Cortex of kidney (tissue), 1 donor: ENCODE measurements at places on chromosomes 6 and 20.

DNA sequence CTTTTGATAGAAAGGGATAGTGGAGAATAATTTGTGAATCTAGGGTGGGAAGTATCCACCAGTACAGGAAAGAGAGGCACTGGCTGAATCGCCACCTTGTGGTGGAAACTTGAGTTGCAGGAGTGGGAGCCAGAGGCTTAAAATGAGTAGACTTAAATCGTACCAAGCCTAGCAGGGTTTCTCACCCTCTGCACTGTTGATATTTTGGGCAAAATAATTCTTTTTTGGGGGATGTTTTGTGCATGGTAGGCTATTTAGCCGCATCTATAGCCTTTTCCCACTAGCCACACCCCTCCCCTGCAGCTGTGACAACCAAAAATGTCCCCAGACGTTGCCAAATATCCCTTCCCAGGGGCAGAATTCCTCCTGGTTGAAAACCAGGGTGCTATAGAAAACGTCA, 119.1 kb downstream of the DHX35 start:
- no peak for DNase-seq

- DNase-seq, result no peak
Measured at GRCh38 chr6:345747-346385, 45.7 kb upstream of the IRF4 start.

- DNase-seq, result no peak
Measured at GRCh38 chr20:34531608-34532265, 15.5 kb downstream of the DYNLRB1 start.

DNA sequence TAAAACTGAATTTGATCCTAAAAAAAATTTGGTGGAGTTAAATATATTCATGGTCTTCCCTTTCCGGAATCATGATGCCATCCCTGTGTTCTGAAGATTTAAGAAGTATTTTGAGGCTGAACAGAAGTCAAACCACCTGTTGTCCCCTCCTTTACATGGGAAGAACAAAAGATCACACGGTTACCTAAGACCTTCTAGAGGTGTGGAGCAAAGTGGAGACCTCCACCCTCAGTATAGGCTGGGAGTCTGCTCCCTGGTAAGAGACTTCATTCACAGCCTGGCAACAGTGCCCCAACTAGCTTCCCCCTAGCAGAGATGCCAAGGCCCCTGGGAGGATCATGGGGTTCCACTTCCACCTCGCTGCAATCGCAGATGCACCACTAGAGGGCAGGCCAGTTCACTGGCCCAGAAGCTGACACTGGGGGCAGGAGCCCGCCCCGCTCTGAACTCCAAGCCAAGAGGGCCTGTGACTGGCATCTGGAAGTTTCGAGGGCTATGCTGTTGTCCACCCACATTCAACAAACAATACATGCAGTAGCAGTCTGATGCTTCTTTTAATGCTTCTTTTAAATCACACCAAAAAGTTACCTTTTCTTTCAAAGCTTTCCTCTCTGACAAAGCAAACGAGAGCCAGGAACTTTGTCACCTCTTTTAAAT, 19.5 kb upstream of the UBE2J1 start:
- no peak for DNase-seq

DNA sequence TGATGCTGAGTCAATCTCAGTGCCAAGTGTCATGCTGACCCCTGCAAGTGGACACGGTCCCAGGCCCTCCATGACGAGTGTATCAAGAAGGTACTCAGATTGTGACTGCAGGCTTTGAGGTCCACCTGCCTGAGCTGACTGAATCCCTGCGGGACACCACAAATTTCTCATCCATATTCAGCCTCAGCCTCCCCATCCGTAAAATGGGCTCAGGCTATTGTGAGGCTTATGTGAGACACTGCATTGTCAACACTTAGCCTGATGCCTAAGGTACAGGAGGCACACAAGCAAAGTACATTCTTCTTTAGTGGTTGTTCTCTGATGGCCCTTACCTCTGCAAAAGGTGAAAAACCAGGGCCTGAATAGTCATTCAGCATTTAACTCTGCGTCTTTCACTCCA, 70.4 kb upstream of the NFATC2 start:
- DNase-seq, result no peak

- DNase-seq, result no peak
Measured at GRCh38 chr6:53605543-53606235, 59.9 kb downstream of the KLHL31 start.

DNA sequence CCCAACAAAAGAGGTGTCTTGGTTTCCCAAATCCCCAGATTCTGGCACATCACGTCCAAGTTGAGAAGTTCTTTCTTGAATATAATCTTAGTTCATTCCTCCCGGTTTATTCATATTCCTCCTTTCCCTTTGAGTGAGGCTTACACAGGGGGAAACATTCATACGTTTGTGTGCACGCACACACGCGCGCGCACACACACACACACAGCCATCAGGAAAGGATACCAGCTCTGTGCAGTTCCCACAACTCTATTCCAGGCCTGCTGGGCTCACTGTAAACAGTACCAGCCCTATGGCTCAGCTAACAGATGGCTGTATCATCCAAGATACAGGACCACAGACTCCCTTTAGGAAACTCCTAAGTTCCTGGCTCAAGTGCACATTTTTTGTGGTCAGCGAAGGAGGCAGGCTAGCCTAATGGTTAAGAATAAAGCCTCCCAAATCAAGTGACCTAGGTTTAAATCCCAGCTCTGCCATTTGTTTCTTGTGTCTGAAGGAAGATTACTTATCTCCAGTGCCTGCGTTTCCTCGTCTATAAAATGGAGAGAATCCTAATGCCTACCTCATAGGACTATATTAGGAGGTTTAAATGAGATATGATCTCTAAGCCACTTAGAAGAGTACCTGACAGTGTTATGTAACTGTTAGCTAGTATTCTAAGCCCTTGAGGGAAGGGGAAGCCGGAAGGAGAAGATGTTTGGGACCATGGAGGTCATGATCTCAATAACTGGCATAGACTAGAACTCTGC, 3.7 kb upstream of the TAF8 start:
- DNase-seq, result no peak

DNA sequence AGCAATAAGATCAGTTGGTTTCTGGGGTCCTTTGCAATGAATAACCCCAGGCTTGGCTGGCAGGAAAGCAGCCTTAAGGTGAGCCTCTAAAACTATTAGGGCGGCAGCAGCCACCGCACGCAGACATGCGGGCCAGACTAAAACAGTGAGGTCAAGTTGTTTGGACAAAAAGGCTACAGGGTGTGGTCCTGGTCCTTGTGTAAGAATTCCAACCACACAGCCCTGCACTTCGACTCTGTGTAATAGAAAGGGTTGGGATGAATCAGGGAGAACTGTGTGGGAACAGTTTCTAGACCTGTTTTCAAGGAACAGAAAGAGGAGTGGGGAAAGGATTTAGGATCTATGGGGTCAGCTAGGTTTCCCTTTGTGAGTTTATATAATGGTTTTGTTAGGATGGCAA, 237.6 kb downstream of the SMOC2 start:
- no peak for DNase-seq

GRCh38 chr20:24782301-24782700, 166.8 kb upstream of the CST7 start:
- DNase-seq, result no peak

GRCh38 chr20:58240471-58240870, 12.0 kb upstream of the ANKRD60 start:
- DNase-seq, result no peak

DNA sequence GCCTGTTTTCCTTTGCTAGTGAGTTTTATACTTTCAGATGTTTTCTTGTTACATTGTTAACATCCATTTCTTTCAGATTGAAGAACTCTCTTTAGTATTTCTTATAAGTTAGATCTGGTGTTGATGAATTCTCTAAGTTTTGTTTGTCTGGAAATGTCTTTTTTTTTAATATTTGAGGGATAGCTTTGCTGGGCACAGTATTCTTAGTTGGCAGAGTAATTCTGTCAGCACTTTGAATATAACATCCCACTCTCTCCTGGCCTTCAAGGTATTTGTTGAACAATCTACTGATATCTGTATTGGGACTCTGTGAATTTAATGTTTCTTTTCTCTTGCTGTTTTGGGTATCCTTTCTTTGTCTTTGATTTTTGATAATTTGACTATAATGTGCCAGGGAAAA, 79.4 kb upstream of the UST start:
- DNase-seq, result no peak

- DNase-seq, result no peak
Measured at GRCh38 chr20:59322081-59322480, 21.7 kb downstream of the EDN3 start.

GRCh38 chr6:98639089-98639635, 195.2 kb upstream of the POU3F2 start:
- DNase-seq, result no peak

- DNase-seq, result no peak
Measured at GRCh38 chr6:31493875-31494694, 3.9 kb upstream of the MICB start.

DNA sequence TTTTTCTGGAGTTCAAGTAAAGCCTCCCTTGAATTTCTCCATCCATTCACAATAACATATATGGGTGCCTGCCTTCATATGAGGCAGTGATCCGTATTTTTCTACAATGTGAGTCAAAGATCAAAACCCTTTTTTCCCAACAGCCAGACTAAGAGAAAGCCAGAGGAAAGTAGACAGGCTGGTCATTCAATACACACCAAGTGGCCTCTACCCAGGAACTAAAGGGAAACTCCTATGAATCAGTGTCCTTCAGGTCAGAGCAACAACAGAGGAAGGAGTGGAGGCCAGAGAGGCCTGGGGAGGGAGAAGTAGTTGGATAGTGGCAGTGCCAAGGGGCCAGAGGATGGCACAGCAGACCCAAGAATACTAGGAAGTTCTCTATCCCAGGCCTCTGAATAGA, 23.8 kb downstream of the SIM1 start:
- DNase-seq, result no peak

GRCh38 chr6:82908661-82909060, 157.0 kb downstream of the UBE3D start:
- no peak for DNase-seq

DNA sequence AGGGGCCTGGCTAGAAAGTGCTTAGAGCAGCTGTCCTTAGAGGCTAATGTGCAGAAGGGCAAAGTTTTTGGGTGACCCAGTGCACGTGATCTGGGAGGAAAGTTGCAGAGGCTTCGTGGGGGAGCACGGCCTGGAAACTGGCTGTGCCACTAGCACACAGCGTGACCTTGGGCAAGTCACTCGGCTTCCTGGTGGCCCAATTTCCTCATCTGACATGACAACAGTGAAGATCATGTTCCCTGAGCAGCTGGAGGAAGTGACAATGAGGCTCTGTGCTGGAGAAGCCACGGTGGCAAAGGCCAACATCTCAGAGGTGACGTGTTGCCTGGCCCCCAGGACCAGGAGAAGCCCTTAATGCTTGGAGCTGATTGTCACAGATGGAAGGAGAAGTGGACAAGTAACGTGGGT, 99.5 kb downstream of the FOXC1 start:
- no peak for DNase-seq

DNA sequence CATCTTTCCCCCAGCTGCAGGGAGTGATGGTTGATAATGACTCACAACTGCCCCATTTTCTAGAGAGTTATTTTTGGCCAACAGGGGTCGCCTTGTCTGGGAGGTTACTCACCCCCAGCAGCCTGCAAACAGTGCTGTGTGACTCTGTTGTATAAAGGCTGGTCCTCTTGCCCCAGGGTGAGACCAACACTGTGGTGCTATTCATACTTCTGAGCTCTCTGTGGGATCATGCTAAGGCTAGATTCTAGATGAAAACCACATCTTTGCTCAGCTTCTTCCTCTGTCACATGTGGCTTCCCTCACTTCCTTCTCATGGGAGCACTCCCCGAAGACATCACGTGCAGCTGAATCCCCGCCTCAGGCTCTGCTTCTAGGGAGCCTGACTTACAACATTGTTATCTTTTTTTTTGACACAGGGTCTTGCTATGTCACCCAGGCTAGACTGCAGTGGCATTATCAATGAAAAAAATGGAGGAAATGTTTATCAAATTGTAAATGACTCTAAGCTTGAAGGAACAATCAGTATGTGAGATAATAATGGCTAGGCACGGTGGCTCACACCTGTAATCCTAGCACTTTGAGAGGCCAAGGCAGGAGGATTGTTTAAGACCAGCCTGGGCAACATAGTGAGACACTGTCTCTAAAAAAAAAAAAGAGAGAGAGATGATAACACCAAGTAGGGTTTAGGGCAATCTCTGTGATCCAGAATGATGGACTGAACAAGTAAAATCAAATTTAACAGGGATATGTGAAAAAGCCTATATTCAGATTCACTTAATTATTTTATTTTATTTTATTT, 55.7 kb upstream of the SLC23A2 start:
- DNase-seq, result no peak

DNA sequence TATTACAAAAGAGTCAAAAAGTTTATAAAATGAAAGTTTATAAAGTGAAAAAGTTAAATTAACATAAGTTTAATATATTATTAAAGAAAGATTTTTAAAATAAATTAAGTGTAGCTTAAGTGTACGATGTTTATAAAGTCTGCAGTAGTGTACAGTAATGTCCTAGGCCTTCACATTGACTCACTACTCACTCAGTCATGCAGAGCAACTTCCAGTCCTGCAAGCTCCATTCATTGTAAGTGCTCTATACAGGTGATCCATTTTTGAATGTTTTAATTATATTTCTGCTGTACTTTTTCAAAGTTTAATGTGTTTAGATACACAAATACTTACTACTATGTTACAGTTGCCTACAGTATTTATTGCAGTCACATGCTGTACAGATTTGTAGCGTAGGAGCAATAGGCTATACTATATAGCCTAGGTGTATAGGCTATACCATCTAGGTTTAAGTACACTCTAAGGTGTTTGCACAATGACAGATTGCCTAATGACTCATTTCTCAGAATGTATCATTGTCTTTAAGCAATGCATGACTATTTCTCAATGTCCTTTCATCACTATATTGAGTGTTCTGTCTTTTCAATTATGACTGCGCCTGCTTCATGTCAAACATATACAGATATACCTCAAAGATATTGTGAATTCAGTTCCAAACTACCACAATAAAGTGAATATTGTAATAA, 1110.3 kb upstream of the MAP3K7 start:
- DNase-seq, result no peak

GRCh38 chr20:58251979-58252591, 23.6 kb upstream of the ANKRD60 start:
- no peak for DNase-seq
